Osteoblast (primary cell): ENCODE measurements at places on chromosomes 13 and 19.

DNA sequence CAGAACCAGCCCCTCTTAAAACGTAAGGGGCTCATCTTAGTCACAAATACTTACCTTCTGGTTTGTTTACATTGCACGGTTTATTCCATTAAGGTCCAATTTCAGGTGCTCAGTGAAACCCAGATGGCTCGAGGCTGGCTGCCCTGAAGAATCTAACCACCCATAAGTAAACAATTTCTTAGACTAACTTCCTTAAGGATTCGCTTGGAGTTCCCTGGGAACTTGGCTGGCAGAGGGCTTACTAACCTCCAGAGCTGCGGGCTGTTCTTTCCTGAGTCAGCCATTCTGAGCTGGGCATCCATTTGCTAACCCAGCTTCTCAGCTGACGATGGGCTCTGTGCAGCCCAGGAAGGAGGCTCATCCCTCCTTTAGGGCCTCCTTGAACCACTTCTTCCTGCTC lies 262.1 kb downstream of the FGF9 start:
- DNase-seq, result no peak
- no peaks in the 10 kb centered on the region for H3K36me3 ChIP-seq
- H3K4me1 ChIP-seq, result no peaks in the 10 kb centered on the region
- H3K27me3 ChIP-seq, result no peaks in the 10 kb centered on the region
- H3K4me3 ChIP-seq, result no peak overlapping the region

- H3K27me3 ChIP-seq, result no peaks in the 10 kb centered on the region
- H3K36me3 ChIP-seq, result no peaks in the 10 kb centered on the region
- no peak overlapping the region for H3K4me3 ChIP-seq
- H3K4me1 ChIP-seq, result no peaks in the 10 kb centered on the region
Observed at GRCh38 chr13:72004784-72005374, 137.9 kb upstream of the DACH1 start.

GRCh38 chr19:18282021-18282787 lies 782 bp upstream of the JUND start:
- DNase-seq, result no peak
- H3K4me3 ChIP-seq, result peak overlapping the region; percentile 64
- H3K4me1 ChIP-seq, result peaks cover 38% of the 10 kb centered on the region
- peaks cover 14% of the 10 kb centered on the region for H3K36me3 ChIP-seq

DNA sequence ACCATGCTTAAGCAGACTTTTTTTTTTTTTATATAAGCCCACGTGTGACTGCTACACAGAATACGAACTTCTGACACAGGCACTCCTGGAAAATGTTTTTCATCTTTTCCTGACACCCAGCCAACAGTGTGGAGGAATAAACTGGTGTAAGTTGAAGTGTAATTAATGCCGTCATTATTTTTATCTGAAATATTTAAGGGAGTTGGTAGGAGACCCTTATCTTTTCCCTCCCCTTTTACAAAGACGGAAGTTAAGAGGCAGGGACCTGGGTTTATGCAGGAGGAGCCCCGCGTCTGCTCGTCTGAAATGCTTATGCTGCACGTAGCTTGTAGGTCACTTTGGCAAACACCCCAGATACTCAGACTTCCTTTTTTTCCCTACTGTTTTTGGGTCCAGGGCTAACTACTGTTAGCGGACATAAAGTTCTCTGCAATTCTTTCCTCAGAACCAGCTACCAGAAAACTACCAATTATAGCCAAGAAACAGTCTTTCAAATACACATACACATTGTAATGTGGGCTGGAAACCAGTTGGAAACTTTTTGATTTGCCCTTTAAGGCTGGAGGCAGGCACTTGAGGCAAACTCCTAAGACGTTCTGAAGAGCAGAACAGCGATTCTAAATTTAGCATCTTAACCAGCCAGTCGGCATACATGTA lies 50.8 kb downstream of the EFNB2 start:
- H3K4me1 ChIP-seq, result no peaks in the 10 kb centered on the region
- H3K27ac ChIP-seq, result no peak overlapping the region
- H3K4me3 ChIP-seq, result peak overlapping the region; percentile 21

DNA sequence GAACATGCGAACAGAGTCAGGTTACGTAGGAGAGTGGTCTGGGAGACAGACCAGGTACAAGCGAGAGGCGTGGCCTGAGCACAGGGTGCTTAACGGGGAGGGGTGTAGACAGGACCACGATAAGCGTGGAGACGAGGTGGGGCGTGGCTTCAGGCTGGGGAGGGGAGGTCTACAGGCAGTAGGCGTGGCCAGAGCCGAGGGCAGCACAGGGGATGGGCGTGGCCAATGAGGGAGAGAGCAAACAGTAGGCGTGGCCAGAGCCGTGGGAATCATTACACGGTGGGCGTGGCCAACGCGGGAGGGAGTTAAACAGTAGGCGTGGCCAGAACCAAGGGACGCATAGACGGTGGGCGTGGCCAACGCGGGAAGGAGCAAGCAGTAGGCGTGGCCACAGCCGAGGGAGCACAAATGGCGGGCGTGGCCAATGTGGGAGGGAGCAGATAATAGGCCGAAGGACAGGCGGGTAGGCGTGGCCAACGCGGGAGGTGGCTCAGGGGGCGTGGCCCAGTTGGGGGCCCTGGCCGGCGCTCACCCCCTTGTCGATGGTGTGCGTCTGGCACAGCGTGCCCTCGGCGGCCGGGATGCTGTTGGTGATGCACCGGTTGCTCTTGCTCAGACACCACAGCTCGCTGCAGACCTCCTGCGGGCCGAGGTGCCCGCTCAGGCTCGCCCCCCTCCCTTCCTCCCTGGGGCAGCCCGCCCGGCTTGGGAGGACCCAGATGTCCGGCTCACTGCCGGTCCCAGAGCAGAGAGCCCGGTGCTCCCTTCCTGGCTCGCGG lies 15.2 kb upstream of the MYO1F start:
- peak overlapping the region; percentile 42 for H3K4me3 ChIP-seq
- H3K36me3 ChIP-seq, result no peaks in the 10 kb centered on the region

- H3K4me1 ChIP-seq, result no peaks in the 10 kb centered on the region
- no peaks in the 10 kb centered on the region for H3K27me3 ChIP-seq
- no peak for DNase-seq
- H3K36me3 ChIP-seq, result no peaks in the 10 kb centered on the region
Observed at GRCh38 chr13:55664178-55664577, 1476.5 kb upstream of the PRR20A start.

DNA sequence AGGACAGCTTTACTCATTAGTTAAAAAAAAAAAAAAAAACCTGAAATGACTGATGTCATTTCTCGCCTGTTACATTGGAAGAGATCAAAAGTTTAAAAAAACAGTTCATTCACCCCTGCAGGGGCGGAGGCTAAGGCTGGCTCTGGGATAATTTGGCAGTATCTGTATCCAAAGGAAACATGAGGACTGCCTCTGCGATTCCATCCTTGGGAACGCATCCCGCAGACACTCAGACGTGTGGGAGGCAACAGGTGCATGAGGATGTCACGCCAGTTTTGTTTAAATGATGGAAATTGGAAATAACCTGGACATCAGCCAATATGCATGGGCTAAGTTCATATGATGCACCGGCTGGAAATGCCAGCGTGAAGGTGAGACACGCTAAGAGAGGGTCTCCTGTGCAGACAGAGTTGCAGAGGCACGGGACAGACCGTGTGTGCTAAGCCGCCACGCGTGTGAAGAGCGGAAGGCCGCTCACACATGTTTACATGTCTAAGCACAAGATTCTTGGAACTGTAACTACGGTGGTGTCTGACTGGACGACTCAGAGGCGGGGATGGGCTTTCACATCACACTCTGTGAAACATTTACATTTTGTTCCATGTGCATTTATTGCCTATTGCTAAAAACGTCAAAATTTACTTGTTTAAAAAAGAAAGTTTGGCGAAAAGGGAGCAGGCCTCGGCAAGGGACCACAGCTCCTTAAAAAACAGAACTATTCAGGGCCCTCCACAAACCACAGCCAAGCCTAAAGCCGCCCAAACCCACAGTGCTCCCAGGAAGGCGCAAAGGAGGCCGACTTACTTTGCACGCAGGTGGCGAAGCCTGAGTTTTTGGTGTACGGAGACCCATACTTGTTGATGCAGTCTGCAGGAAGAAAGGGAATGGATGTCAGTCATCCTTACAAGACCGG lies 17.9 kb downstream of the GAS6 start:
- H3K27me3 ChIP-seq, result no peaks in the 10 kb centered on the region
- no peak overlapping the region for H3K4me3 ChIP-seq
- peak; percentile 84 for DNase-seq
- peaks cover 25% of the 10 kb centered on the region for H3K4me1 ChIP-seq
- peaks cover 72% of the 10 kb centered on the region for H3K36me3 ChIP-seq

DNA sequence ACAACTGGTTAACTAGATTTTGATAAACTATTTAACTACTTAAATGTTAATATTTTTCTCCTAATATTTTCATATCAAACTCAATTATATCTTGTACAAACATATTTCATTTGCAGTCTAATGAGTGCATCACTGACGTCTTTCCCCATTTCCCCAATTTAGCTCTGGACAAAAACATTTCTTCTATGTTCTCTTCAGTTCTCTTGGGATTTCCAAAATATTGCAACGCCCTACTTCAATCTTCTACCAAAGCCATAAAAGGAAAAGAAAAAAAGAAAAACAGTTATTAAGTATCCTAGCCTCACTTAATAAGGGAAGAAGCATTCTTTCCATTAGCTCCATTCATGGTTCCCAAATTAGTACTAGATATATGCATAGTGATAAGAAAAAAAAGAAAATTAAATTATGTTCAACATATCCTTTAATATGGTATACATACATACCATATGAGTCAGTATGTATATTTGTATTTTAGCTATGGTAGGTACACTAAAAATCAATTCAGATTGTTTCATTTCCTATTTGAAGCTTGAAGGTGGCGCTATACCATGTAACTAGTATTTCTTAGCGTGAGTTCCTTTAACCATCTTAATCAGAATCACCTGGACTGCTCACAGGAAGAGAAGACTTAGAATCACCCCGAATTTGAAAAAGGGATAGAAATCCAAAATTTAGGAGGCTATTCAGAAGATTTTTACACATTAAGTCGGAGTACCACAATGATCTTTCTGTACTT lies 9.9 kb downstream of the FBXL3 start:
- no peak overlapping the region for H3K27ac ChIP-seq
- H3K4me1 ChIP-seq, result peaks cover 4% of the 10 kb centered on the region
- H3K4me3 ChIP-seq, result no peak overlapping the region
- H3K27me3 ChIP-seq, result no peaks in the 10 kb centered on the region

GRCh38 chr19:13120031-13120430 lies 2.0 kb downstream of the NACC1 start:
- H3K27ac ChIP-seq, result peak overlapping the region; percentile 96
- H3K4me3 ChIP-seq, result peak overlapping the region; percentile 86
- H3K36me3 ChIP-seq, result peaks cover 16% of the 10 kb centered on the region
- peaks cover 50% of the 10 kb centered on the region for H3K4me1 ChIP-seq
- DNase-seq, result peak; percentile 88
- H3K27me3 ChIP-seq, result no peaks in the 10 kb centered on the region

DNA sequence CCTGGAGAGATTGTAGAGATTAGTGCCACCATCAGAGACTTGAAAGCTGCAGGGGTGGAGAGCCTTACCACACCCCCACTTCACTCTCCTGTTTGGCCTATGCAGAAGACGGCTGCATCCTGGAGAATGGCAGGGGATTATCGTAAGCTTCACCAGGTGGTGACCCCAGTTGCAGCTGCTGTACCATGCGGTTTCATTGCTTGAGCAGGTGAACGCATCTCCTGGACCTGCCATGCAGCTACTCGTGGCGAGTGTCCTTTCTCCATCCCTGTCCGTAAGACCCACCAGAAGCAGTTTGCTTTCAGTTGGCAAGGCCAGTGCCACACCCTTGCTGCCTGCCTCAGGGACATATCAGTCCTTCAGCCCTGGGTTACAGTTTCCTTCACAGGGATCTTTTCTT lies 21.2 kb downstream of the PPP5C start:
- no peak for DNase-seq
- no peak overlapping the region for H3K4me3 ChIP-seq
- no peaks in the 10 kb centered on the region for H3K27me3 ChIP-seq

DNA sequence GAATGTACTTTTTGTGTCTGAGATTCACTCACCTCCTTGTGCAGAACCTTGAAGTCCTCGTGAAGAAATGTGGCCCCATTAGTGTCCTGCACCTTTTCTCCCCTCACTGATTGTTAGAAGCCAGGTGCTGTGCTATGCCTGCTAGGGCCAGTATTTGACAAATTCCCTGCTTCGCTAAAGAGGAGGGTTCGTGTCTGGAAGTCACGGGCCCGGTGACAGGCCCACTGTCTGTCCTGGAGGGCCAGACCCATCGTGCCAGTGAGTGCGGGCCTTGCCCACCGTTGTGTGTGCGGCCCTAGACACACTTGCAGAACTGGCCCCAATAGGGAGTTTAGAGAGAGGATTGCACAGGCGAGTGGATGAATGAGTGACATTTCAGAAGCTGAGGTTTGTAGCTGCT lies 36.8 kb upstream of the GAS6 start:
- peaks cover 37% of the 10 kb centered on the region for H3K4me1 ChIP-seq
- H3K27ac ChIP-seq, result peak overlapping the region; percentile 21
- DNase-seq, result no peak
- no peaks in the 10 kb centered on the region for H3K27me3 ChIP-seq
- H3K4me3 ChIP-seq, result no peak overlapping the region

DNA sequence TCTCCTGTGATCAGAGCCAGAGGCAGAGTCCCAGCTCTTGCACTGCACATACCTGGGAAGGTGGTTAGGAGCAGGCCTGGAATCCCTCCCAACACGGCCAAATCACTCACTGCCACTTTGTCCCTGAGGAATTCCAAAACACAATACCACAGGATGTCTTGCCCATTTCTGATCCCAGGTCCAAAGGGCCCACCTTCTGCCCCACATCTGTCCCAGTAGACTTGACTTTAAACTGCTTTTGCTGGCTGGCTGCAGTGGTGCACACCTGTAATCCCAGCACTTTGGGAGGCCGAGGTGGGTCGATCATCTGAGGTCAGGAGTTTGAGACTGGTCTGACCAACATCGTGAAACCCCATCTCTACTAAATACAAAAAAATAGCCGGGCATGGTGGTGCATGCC lies 18.9 kb downstream of the ZNF536 start:
- H3K27me3 ChIP-seq, result no peaks in the 10 kb centered on the region
- H3K4me1 ChIP-seq, result no peaks in the 10 kb centered on the region
- no peak overlapping the region for H3K4me3 ChIP-seq
- H3K36me3 ChIP-seq, result no peaks in the 10 kb centered on the region
- DNase-seq, result no peak

GRCh38 chr19:18995804-18996241 lies 37.5 kb downstream of the SUGP2 start:
- no peak overlapping the region for H3K4me3 ChIP-seq
- H3K4me1 ChIP-seq, result peaks cover 13% of the 10 kb centered on the region
- no peaks in the 10 kb centered on the region for H3K27me3 ChIP-seq
- H3K36me3 ChIP-seq, result peaks cover 62% of the 10 kb centered on the region
- DNase-seq, result peak; percentile 99
- H3K27ac ChIP-seq, result peak overlapping the region; percentile 70

DNA sequence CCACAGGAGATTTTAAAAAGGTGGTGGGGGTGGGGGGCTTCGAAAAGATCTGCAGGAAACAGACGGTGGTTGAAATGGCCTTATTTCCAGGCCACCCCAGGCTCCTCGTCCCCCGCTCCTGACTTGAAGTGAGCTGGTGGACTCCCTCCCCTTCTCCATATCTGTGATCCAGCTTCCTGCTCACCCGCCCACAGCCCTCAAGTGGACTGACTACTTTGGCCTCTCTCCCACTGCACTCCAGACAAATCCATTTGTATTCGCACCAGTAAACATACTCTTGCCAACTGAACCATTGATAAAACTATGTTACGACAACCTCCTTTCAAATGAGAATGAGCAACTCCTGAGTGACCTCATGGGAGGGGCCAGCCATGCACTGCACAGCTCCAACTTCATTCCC lies 259.5 kb downstream of the COL4A1 start:
- H3K4me3 ChIP-seq, result no peak overlapping the region
- H3K36me3 ChIP-seq, result no peaks in the 10 kb centered on the region
- peaks cover 7% of the 10 kb centered on the region for H3K4me1 ChIP-seq
- no peak for DNase-seq
